PC-9 (cell line): ENCODE measurements at places on chromosomes 2 and 18.

DNA sequence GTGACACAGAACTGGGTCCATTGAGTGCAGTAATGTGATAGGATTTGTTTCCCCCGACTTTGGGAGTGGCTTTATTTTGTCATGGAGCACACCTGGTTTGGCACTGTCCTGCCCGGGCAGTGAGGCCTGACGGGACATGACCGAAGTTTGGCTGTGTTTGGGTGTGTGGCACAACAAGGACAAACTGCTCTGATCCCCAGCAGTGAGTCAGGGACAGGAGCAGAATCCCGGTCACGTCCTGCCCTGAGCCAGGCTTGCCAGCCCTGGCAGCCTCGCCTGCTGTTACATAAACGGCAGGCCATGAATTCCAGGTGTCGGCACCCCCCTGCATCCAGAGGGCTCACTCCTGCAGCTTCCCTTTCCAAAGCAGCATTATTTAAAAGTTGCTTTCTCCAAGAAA lies 45.7 kb downstream of the IMPA2 start:
- H3K36me3 ChIP-seq: no peaks in the 10 kb centered on the region
- no peak overlapping the region for H3K27ac ChIP-seq
- DNase-seq: no peak
- no peaks in the 10 kb centered on the region for H3K4me1 ChIP-seq
- no peaks in the 10 kb centered on the region for H3K27me3 ChIP-seq

DNA sequence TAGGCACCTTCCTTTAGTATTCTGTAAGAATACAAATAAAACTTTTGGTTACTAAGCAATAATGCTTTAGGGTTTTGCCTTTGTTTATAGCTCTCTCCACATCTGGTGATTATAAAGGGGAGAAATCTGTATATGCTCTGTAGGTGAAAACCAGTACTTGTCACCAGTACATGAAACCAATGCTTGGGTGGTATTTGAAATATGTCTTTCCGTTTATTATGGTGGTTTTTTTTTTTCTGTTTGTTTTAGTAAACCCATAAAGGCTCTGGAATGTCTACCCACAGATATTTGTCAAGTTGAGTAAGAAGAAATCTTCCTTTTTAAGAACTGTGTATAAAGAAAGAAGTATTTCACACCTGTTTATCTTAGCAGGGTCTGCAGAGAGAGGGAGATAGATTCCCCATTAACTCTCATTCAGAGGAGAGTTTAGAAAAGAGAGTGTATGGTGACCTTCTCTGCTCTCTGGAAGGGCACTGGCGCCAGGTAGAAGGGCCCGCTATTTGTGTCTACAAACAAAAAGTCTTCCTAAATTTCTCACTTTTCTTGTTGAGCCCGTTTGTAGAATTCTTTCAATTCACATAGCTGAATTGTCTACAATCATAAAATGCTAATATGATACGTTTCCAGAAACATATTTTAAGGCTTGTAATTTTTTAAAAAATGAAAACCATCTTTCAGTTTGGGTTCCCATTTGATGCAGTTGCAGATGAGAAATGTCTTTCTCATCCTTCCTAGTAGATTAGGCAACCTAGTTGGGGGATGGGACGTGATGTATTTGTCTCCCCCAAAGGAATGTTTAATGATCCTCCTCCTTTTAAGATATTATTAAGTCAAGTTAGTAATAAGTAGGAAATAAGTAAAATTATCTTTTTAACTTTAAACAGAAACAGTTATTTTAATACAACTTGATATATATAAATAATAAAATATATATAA lies 33.9 kb downstream of the MAP3K20 start:
- H3K36me3 ChIP-seq: peaks cover 8% of the 10 kb centered on the region; the same call in 1 of the 2 replicates
- H3K4me3 ChIP-seq: peak overlapping the region; percentile 12; the same call in 1 of the 2 replicates
- H3K27ac ChIP-seq: peak overlapping the region; percentile 58
- DNase-seq: peak; percentile 99
- no peaks in the 10 kb centered on the region for H3K27me3 ChIP-seq

DNA sequence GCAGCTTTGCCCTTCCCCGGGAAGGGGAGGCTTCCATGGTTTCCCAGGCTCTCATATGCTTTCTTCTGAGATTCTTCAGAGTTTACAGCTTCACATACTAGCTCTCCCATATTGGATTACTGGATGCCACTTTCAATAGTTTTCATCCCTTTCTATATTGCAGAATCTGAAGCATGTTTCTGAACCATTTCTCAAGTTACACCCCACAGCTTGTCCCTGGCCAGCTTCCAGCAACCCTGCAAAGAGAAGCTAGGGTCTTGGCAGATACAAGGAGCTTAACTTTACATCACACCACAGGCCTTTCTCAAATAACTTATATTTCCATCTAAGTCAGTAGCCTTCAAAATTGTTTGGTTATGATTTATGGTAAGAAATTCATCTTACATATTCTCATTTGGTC lies 39.6 kb downstream of the LHCGR start:
- no peak for DNase-seq
- H3K36me3 ChIP-seq: no peaks in the 10 kb centered on the region
- H3K4me1 ChIP-seq: no peaks in the 10 kb centered on the region
- H3K4me3 ChIP-seq: no peak overlapping the region
- no peaks in the 10 kb centered on the region for H3K27me3 ChIP-seq

GRCh38 chr18:23938043-23938756 lies 76.4 kb upstream of the TTC39C start:
- H3K4me3 ChIP-seq: no peak overlapping the region
- H3K27me3 ChIP-seq: no peaks in the 10 kb centered on the region
- DNase-seq: no peak

DNA sequence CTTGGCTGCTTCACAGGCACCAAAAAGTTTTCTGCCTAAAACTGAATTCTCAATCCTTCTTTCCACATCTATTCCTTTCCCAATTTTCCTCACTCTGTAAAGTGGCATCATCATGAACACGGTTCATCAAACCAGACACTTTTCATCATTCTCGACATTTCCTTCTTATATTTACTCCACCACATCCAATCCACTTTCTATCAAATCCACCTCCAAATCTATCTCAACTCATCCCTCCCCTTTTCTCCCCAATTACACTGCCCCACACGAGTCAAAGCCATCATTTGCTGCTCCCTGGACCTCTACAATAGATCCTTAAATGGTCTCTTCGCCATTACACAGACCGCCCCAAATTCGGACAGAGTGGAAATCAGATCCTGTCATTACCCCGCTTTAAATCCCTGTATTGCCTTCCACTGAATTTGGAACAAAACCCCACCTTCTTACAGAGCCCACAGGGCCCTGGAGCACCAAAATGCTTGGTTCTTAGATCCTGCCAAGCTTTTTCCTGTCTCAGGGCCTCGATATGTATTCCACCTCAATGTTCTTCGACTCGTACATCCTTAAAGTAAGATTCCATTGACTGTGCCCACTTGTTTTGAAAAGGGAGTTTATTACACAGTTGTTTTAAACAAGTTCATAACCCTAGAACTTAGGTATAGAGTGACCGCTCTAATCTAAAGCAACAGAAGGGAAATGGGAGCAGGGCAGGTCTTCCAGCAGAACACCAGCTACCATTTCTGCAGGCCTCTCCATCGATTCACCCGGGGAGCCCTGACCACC lies 856 bp downstream of the ACAA2 start:
- H3K36me3 ChIP-seq: no peaks in the 10 kb centered on the region
- H3K4me1 ChIP-seq: peaks cover 23% of the 10 kb centered on the region
- peak overlapping the region; percentile 77 for H3K4me3 ChIP-seq
